ENCODE measurements at places on chromosomes 3 and 15.

DNA sequence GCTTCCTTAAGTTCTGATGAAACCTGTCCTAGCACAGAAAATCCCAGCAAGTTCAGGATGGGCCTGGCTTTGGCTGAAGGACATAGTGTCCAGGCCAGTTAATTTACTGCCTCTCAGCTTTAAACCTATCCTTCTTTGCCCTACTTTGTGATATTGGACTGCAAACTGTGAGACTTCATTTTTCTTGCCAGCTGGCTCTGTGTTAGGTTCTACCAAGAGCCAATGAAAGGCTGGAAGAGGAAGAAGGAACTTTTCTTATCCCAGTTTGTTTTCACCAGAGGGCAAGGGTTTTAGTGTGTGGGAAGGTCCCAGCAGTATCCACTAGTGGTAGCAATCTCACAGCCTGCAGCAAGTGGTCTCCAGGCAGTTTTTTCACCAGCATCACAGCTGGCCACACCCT is 18.2 kb downstream of the DCUN1D1 start:
- peak; percentile 35 for DNase-seq

- DNase-seq, result no peak
These were observed 31.1 kb downstream of the PSTPIP1 start for GRCh38 chr15:77025941-77026411.

DNA sequence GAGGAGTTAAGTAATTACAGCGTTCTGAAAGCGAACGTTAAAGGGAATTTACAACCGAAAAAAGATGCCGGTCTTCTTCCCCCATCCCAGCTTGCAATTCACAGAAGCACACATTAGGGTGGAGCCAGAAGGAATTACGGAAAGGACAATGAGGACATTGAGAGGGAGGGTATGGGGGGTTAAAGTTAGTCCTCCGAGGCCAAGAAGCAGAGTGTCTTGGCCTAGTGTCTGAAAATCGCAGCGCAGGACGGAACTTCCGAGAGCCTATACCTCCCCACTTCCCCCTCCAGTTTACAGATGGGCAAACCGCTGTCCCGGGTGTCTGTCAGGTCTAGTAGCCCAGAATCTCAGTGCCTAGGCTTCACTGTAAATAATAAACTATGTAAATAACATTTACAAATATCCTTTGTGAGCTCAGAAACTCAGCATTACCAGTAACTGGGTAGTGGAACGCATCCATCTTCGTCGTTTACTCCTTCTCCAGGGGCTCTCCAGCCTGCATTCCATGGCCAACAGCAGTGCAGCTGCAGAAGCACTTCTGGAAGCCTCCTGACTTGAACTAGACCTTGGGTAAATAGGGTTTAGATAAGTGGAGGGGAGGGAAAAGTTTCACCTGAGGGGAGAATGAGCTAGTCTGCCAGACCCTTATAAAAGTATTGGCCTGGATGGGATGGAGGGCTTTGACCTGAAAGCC is 922 bp downstream of the ADPRH start:
- DNase-seq, result peak; percentile 22

- DNase-seq, result peak; percentile 22
These were observed 439.4 kb downstream of the C3orf38 start for GRCh38 chr3:88589138-88589537.

DNA sequence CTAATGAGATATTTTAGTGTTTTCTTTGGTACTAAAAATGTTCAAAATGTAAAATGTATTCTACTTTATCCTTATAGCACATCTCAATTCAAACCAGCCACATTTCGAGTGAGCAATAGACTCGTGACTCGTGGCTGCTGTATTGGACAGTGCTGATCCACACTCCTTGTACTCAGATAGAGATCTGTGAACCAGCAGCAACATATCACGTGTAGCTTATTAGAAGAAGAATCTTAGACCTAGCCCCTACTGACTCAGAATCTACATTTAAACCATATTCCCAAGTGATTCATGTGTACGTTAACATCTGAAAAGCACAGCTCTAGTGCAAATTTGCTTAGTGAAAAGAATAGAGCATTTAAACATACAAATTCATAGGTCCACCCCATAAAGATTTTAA is 130.9 kb downstream of the IL1RAP start:
- peak; percentile 51 for DNase-seq

DNA sequence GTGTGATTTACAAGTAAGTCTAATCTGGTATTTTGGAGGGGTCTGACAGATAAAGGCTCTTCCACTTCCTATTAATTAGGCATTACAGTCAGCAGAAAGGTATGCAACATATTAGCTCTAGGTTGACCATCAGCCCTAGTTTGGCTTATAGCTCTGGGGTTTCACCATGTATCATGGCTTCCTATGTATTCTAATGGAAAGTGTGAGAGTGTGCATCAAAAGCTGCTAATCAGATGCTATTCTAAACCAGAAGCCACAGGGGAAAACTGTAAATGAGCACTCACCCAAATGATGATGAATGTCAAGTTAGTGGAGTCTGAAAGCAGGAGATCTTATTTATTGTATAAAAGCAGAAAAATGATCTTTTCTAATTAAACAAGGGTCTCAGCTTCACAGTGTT is 149.2 kb upstream of the MITF start:
- no peak for DNase-seq

- DNase-seq, result no peak
These were observed 72.7 kb downstream of the SCN5A start for GRCh38 chr3:38576526-38577370.

DNA sequence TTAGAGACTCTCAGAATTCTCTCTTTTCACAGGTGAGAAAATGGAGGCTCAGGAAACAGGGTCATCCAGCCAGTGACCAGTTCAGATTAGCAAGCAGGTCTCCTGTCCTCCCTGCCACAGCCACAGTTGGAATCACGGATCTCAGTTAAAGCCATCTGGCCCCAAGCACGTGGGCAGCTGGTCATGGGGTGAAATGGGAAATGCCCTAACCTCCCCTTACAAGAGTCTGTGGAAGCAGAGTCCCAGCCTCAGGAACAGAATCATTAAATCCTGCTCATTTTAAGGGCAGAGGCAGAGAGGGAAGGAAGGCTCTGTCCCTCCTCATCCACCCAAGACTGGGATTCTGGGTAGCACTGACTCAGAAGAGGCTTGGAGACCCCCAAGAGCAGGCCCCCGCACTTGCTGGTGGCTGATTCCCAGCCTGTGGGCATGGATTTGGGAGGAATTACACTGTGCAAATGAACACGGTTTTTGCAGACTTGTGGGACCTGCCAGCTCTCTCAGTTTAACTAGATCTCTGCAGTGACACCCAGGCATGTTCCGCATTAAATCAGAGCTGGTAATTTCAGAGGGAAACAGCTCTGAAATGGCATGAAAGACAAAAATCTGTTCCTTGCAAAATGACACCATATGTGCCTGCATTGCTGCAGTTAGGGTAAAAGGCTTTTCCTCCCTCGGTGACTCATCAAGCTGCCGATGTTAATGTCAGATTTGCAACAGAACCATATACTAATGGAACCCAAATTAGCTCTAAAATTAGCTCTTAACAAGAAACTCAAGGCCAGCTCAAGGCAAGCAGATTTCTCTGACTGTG is 89.0 kb downstream of the BDH1 start:
- DNase-seq, result peak; percentile 59

DNA sequence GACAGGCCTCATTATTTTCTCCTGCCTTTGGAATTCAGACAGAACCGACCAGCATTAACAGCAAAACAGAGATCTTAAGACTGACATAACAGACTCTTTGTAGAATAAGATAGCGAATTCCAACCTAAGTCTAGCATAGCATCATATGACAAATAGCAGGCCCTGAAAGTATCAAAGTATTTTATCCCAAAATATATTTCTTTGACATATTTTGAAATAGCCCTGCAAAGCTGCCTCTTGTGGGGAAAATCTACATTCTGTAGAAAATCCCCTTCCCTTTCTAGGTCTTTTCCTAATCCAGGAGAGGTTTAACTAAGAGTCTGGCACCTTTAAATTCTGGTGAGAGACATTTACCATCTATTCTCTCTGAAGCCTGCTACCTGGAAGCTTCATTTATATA is 34.4 kb upstream of the STRIT1 start:
- no peak for DNase-seq

- no peak for DNase-seq
These were observed 9.6 kb upstream of the RCCD1 start for GRCh38 chr15:90945091-90945490.

GRCh38 chr3:74630602-74631001 is 16.1 kb upstream of the CNTN3 start:
- no peak for DNase-seq

- DNase-seq, result no peak
These were observed 89.7 kb upstream of the WNT5A start for GRCh38 chr3:55576621-55577388.

GRCh38 chr3:72355168-72355567 is 493.1 kb downstream of the SHQ1 start:
- DNase-seq, result peak; percentile 53

GRCh38 chr3:158105119-158105709 is 1.0 kb downstream of the SHOX2 start:
- no peak for DNase-seq

DNA sequence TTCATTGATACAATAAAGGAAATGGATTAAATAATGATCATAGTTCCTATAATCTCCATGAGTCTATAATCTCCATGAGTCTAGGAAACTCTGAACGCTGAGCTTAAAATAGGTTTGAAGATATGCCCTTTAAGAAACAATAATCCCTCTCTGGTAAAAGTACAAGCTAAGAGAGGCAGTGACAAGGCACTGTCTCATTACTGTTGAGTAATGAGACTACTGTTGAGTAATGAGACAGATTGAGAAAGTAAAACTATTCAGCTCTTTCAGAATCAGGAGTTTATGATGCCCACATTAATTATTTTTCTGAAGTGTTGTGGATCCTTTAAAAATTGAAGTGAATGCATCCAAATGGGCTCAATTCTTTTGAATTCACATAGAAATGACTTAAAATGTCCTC is 235.5 kb upstream of the THRB start:
- peak; percentile 3 for DNase-seq

DNA sequence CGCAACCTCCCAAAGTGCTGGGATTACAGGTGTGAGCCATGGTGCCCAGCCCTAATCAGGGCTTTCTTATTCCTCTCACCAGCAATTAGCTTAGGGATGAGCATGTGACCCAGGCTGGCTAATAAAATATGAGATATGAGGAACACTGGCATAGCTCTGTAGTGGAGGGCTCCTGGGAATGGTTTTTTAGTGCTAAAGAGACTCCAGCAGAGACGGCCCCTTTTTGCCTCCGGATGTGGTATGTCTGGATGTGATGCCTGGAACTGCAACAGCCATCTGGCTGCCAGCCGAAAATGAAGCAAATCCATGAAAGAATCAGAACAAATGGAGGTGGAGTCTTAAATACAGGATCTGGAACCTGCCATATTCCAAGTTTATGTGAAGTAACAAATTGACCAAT is 69.1 kb upstream of the MAGI1 start:
- peak; percentile 71 for DNase-seq

DNA sequence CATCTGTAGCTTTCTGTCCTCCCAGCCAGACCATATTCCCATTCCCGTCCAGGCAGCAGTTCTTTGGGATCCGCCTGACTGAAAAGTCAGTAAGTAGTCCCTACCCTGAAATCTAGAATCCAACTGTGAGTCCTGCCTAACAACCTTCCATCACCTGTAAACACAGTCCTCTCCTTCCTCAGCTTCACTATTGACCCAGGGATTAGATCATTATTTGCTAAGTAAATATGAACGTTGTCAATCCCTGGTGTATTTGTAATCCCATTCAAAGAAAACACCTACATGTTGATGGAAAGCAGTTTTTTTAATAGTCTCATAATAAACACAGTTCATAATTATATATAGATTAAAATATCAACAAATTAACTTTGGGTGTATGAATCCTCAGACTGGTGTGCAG is 732 bp downstream of the SAXO2 start:
- no peak for DNase-seq

GRCh38 chr15:44554934-44555723 is 18.2 kb downstream of the EIF3J start:
- DNase-seq, result peak; percentile 32

GRCh38 chr3:54905261-54905888 is 22.5 kb downstream of the LRTM1 start:
- peak; percentile 57 for DNase-seq

- no peak for DNase-seq
These were observed 11.4 kb upstream of the SLC9A9 start for GRCh38 chr3:143859465-143860203.

GRCh38 chr3:72187131-72187530 is 402.2 kb upstream of the PROK2 start:
- DNase-seq, result no peak

DNA sequence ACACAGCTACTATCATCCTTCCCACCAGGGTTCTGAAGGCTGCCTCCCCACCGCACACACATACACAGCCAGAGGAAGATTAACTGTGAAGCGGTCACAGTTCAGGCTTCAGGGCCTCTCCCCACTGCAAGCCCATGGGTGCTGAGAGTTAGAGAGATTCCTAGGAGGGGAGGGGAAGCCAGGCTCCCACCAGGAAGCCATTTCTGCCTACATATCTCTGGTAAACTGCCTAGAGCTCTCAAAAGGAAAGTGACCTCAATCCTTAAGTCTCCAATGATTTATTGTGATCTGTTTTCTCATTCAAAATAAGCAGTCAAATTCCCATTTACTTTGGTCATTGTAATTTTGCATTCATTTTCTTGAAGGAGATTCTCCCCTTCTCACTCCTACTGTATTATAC is 141.0 kb upstream of the BNIP2 start:
- DNase-seq, result no peak

DNA sequence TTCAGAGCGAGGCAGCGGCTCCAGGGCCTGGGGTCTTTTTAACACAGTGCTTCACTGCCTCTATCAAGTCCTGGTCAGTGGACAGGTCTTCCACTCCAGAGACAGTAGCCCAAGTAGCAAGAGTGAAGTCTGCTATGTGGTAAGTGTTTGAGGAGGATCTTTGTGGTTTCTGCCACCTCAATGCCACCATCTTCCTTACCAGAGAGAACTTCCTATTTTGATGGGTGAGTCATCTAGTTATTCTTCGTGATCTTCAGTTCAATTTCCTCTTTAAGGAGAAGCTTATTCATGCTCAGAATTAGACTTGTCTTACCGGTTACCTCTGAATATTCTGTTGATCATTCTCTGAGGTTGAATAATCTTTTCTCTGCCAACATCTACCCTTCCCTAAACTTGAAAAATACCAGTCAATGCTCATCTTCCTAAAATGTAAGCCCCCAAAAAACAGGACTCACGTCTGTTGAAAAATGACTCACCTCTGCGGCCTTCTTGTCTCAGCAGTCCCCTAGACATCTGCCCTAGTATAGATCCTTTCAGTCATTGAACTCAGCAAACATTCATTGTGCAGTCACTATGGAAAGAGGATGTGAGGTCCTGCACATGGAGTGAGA is 32.2 kb upstream of the BCL6 start:
- DNase-seq, result no peak

- DNase-seq, result no peak
These were observed 56.7 kb upstream of the PRR23C start for GRCh38 chr3:139101396-139101795.

- DNase-seq, result peak; percentile 41
These were observed 163.2 kb downstream of the PDZRN3 start for GRCh38 chr3:73461547-73461946.

GRCh38 chr3:86225461-86225860 is 765.5 kb downstream of the VGLL3 start:
- no peak for DNase-seq

DNA sequence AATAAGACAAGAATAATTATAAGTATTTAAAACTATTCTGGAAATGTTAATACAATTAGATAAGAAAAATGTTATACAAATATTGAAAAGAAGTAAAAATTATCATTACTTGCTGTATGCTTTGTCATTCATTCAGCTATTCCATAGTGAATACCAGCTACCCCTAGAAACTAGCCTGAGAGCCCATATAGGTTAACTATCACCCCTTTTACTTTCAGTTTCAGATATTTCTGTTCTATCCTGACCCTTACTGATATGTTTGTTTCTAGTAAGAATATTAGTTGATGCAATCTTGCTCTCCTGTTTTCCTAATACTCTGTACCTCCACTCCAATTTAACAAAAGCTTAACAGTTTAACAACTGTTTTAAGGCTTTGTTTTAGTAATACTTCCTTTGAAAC is 31.6 kb downstream of the FAM227B start:
- no peak for DNase-seq

Measured in amniotic epithelial cell (primary cell).